Stimulated activated CD8-positive, alpha-beta memory T cell treated with anti-CD3 and anti-CD28 coated beads, Interleukin-7, amount 100 ng/mL, for 1 hour (primary cell): ENCODE measurements at places on chromosomes 7 and 10.

- no peak for DNase-seq
These were observed 31.3 kb upstream of the IL15RA start for GRCh38 chr10:6008497-6009142.

GRCh38 chr10:31936933-31937332 is 8.3 kb upstream of the ARHGAP12 start:
- no peak for DNase-seq

GRCh38 chr7:82078807-82079206 is 309.0 kb upstream of the HGF start:
- no peak for DNase-seq

GRCh38 chr10:49426490-49427360 is 30.8 kb upstream of the DRGX start:
- no peak for DNase-seq

DNA sequence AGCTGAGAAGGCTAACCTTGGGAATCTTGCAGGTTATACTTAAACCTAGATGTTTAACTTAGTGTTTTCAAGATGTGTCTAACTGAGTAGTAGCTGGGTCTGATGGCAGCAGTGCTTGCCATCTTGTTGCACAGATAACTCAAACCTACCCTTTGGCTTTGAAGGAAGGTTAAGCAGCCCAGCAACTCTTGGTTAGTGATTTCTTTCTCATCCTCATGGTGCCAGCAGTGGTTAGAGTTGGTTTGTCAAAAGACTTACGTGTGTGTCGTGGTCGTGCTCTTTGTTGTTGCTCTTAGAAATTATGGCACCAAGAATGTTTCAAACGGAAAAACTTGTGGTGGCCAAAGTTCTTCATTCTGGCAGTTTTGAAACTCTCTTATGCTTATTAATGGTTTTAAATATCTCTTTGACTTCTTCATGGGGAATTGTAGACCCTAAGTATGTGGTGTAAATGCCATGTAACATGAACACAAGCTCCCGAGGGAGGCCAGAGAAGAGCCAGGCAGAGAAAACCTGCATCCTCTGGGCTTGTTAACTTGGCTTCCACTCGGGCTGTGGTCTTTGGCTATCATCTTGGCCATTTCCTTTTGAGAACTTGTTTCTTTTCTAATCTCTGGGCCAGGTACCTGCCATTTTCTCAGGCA is 61.0 kb downstream of the KLHDC10 start:
- DNase-seq, result no peak
